GM04503 (cell line): ENCODE measurements at places on chromosomes 7 and 10.

- DNase-seq: no peak
Measured at GRCh38 chr7:2526659-2527504, 7.3 kb downstream of the LFNG start.

- DNase-seq: no peak
Measured at GRCh38 chr7:31439165-31439564, 74.7 kb upstream of the ITPRID1 start.

- no peak for DNase-seq
Measured at GRCh38 chr7:741191-741671, 14.2 kb upstream of the PRKAR1B start.

- DNase-seq: no peak
Measured at GRCh38 chr10:11018855-11019631, 1.4 kb downstream of the CELF2 start.

GRCh38 chr7:123769371-123769770, 20.6 kb upstream of the WASL start:
- DNase-seq: no peak

DNA sequence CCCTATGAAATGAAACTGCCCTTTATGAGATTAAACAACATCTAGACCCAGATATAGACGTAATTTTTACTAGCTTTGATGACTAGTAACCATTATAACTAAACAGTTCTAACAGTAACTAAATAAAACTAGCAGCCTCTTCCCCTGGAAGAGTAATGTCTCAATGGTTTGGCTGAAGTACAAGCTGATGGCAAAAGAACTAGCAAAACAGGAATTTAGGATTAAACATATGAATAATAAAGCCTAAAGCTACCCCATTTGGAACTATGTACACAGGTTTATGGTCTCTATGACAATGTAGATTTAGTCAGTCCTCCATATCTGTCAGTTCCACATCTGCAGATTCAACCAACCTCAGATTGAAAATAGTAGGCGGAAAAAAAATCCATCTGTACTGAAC, 6.4 kb downstream of the DPY19L1 start:
- DNase-seq: no peak

DNA sequence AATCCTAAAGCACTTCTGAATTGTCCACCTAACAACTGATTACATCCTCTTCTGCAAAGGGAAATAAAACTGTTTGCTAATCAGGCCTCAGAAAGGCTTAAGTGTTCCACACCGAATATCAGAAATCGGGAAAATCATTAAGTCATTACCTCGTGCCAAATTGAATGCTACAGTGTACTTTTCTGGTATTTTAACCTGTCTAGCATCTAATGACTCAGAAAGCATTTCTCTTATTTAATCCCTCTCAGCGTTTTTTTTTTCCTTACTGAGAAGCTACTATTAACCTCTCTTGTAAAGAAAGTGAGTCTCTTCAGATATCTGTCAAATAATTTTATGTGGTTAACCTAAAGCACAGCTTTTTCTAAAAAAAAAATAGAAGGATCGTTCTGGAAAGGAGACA, 28.6 kb downstream of the VIM start:
- DNase-seq: no peak

GRCh38 chr10:35426657-35427056, 90.3 kb downstream of the CCNY start:
- DNase-seq: no peak

GRCh38 chr10:98420786-98421185, 5.8 kb upstream of the PYROXD2 start:
- DNase-seq: no peak

- DNase-seq: no peak
Measured at GRCh38 chr10:115974351-115974750, 298.7 kb downstream of the GFRA1 start.

DNA sequence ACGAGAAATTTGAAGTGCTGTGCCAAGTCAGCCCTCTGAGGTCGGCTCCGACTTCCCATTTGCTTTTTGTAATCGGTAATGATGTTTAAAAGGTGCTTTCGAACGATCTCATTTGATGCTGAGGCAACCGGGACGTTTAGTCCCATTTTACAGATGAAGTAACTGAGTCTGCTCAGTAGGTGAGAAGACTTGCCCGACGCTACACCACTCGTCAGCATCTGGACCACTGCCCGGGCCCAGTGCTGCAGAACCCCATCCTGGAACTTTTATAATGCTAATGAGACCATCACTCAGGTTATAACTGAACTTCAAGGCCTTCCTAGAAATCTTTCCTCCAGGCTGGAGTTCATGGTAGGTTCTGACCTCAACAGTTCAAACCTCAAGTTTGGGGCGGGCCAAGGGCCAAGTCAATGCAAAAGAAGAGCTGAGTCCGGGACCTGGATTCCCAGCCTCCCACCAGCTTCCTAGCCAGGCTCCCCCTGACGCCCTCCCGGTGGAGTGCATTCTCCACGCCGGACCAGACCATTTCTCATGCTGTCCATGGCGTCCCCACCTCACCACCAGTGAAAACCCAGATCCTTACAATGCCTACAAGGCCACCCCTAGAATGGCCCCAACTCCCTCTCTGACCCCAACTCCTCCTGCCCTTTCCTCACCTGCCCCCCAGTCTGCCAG, 699 bp upstream of the PDLIM1 start:
- no peak for DNase-seq

DNA sequence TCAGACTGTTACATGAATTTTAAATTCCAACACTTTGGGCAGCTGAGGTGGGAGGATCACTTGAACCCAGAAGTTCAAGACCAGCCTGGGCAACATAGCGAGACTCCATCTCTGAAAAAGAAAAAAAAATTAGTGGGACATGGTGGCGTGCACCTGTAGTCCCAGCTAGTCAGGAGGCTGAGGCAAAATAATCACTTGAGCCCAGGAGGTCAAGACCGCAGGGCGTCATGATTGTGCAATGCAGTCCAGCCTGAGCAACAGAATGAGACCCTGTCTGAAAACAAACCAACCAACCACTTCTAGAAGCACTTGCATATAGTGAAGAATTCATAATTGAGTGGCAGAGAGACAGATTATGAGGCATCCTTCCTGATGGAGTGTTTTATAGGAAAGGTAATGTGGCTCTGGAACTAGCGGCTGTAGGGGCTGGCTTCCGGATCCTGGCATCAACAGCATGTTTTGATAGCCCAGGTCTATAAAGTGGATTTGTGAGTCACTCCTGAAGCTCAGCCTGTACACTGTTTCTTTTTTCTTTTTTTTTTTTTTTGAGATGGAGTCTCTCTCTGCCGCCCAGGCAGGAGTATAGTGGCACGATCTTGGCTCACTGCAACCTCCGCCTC, 40.3 kb upstream of the RSBN1L start:
- no peak for DNase-seq
